ENCODE measurements at places on chromosomes 7 and 10.

DNA sequence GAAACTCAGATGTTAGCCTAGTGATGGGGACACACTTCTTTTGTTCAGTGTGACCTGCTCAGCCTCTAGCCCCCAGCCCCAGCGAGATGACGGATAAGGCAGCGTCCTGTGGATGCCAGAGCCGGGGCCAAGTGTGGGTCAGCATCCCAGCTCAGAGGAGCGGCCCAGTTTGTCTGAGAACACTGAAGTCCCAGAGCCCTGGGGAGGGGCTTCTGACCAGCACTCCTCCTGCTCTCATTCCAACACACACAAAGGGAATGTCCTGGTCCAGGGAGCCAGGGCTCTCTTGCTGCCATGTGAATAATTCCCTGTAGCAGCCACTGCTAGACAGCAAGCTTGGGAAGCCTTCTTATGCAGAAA lies 4.5 kb upstream of the ATP6V0E2 start:
- H3K27me3 ChIP-seq = no peaks in the 10 kb centered on the region
- H3K36me3 ChIP-seq = no peaks in the 10 kb centered on the region
- DNase-seq = no peak
- H3K4me3 ChIP-seq = peak overlapping the region; percentile 41
- peaks cover 81% of the 10 kb centered on the region for H3K4me1 ChIP-seq

DNA sequence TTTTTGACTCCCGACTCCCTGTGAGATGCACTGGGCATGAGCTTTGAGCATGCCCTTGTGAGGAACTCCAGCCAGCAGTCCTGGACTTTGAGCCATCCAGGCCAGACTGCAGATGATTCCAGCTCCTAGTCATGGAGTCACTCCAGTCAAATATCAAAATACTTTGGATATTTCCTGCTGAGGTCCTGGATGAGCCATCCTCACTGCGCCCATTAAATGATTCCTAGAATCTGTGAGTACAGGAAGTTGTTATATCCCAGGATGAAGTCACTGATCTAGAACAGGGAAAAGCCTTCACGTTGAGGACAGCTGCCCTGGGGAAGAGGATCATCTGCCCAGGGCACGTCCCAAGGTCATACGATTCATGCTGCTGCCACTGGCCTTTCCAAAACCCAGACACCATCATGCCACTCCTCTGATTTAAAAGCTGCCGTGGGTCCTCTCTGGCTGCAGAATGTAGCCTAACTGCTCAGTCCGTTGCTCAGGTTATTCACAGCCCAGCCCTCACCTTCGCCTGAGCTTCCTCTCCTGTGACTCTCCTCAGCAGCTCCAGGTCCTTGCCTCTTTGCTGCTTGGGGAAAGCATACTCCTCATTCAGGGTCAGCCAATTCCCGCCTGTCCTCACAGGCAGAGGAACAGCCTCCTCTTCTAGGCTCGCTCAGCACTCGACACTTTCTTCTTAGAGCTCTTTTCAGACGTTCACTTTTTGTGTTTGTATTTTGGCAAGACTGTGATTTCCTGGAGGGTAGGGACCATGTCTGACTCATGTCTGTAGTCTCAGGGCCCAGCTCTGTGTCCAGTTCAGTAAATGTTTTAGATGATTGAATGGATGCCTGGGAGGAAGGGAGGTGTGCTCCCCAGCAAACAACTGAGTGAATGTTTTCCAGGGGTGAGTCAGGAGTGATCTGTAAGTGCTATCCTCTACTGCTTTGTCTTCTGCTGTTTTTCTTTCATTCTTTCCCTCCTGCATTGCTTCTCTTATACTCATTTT lies 157.8 kb downstream of the SNX10 start:
- no peaks in the 10 kb centered on the region for H3K36me3 ChIP-seq
- H3K4me1 ChIP-seq = no peaks in the 10 kb centered on the region
- H3K4me3 ChIP-seq = no peak overlapping the region
- DNase-seq = no peak
- peaks cover 8% of the 10 kb centered on the region for H3K27me3 ChIP-seq
- H3K27ac ChIP-seq = no peak overlapping the region

DNA sequence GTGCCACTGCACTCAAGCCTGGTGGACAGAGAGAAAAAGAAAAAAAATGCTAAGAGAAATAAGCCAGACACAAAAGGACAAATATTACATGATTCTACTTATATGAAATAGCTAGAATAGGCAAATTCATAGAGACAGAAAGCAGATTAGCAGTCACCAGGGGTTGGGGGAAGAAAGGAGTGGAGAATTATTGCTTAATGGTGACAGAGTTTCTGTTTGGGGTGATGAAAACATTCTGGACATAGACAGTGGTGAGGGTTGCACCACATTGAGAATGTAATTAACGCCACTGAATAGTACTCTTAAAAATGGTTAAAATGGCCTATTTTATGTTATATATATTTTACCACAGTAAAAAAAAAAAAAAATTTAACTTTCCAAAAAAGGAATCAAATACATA lies 6.4 kb upstream of the NT5C2 start:
- no peaks in the 10 kb centered on the region for H3K4me1 ChIP-seq
- no peaks in the 10 kb centered on the region for H3K27me3 ChIP-seq
- no peaks in the 10 kb centered on the region for H3K36me3 ChIP-seq
- H3K4me3 ChIP-seq = no peak overlapping the region
- no peak overlapping the region for H3K27ac ChIP-seq

DNA sequence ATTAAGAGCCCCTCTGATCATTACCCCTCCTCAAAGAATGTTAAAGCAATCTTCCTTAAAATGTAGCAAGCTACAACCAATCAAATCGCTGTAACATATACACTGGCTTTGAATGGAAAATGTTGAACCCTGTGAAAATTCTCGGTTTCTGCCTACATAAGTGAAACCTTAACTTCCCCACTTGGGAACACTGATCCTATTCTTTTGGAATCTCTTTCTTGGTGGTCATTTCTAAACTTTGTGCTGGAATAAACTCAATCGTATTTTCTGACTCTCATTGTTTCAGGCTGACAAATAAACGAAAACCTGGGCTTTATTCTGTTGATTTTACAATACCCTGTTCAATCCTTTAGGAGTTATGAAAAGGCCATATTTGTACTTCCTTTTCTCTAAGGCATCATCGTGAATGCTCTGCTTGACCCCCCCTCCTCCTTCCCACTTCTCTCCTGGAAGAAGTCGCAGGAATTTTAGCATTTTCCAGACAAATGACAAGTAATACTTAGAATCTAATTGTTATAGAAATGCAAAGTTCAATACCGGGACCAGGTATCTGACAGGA lies 155.1 kb upstream of the FAM13C start:
- no peaks in the 10 kb centered on the region for H3K27me3 ChIP-seq
- DNase-seq = no peak
- no peak overlapping the region for H3K4me3 ChIP-seq
- no peaks in the 10 kb centered on the region for H3K4me1 ChIP-seq
- no peak overlapping the region for H3K27ac ChIP-seq

DNA sequence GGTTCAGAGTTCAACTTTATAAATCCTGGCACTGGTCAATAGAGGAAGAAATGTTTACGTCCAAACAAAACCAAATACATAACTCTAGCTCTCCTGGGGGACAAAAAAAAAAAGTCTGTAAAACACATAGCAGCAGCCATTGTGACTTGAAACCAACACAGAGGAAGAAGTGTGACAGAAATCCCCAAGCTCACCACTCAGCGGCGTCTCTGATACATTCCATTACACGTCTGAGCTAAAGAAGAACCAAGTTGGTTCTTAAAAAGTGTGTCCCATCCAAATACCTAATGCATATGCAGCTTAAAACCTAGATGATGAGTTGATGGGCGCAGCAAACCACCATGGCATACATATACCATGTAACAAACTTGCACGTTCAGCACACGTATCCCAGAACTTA lies 58.3 kb upstream of the NANOS1 start:
- H3K4me1 ChIP-seq = no peaks in the 10 kb centered on the region
- no peak for DNase-seq
- no peak overlapping the region for H3K4me3 ChIP-seq

- no peaks in the 10 kb centered on the region for H3K36me3 ChIP-seq
- no peak overlapping the region for H3K27ac ChIP-seq
- no peaks in the 10 kb centered on the region for H3K4me1 ChIP-seq
These were observed 127.3 kb downstream of the FAM204A start for GRCh38 chr10:118214776-118215175.

DNA sequence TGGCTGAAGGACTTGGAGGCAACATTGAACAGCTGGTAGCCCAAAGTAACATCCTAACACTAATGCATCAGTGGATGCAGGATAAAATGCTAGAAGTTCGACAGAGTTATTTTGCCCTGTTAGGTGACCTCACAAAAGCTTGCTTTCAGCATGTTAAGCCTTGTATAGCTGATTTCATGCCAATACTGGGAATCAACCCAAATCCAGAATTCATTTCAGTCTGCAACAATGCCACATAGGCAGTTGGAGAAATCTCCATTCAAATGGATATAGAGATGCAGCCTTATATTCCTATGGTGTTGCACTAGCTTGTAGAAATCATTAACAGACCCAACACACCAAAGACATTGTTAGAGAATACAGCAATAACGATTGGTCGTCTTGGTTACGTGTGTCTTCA lies 62.9 kb downstream of the CCSER2 start:
- peaks cover 23% of the 10 kb centered on the region for H3K36me3 ChIP-seq
- no peak overlapping the region for H3K4me3 ChIP-seq
- H3K27me3 ChIP-seq = no peaks in the 10 kb centered on the region
- DNase-seq = no peak
- H3K4me1 ChIP-seq = no peaks in the 10 kb centered on the region

GRCh38 chr10:113368666-113369364 lies 184.0 kb upstream of the HABP2 start:
- no peaks in the 10 kb centered on the region for H3K4me1 ChIP-seq
- no peaks in the 10 kb centered on the region for H3K36me3 ChIP-seq
- DNase-seq = no peak
- H3K4me3 ChIP-seq = no peak overlapping the region
- H3K27me3 ChIP-seq = no peaks in the 10 kb centered on the region
- no peak overlapping the region for H3K27ac ChIP-seq

- no peak overlapping the region for H3K27ac ChIP-seq
- no peaks in the 10 kb centered on the region for H3K4me1 ChIP-seq
- H3K27me3 ChIP-seq = no peaks in the 10 kb centered on the region
- no peak overlapping the region for H3K4me3 ChIP-seq
- no peak for DNase-seq
- no peaks in the 10 kb centered on the region for H3K36me3 ChIP-seq
These were observed 55.7 kb downstream of the PDGFA start for GRCh38 chr7:463817-464453.

GRCh38 chr7:8146788-8147413 lies 115.1 kb downstream of the ICA1 start:
- no peak overlapping the region for H3K27ac ChIP-seq
- no peak for DNase-seq
- H3K36me3 ChIP-seq = no peaks in the 10 kb centered on the region
- no peak overlapping the region for H3K4me3 ChIP-seq
- H3K27me3 ChIP-seq = no peaks in the 10 kb centered on the region

- DNase-seq = no peak
- H3K36me3 ChIP-seq = no peaks in the 10 kb centered on the region
- H3K27ac ChIP-seq = no peak overlapping the region
- H3K4me3 ChIP-seq = no peak overlapping the region
- no peaks in the 10 kb centered on the region for H3K27me3 ChIP-seq
These were observed 105.6 kb downstream of the TPK1 start for GRCh38 chr7:144730224-144730623.

DNA sequence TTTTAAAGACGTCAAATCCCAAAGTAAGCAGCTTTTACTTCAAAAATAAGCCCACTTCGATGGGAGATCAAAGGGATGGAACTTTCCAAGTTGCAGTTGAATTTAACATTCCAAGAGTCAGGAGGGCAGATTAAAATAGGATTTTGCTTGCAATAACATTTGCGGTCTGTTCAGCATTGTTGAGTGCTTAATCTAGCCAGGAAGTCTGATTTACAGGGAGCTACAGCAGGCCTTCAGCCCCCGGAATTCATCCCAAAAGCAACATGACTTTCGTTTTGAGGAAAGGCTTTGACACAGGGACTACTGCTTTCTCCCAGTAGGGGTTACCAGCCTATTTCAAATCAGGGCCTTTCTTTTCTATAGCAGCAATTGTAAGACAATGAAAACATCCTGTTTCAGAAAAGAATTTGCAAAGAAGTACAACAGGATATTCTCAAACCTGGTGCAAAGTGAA lies 279.6 kb upstream of the PITRM1 start:
- H3K27me3 ChIP-seq = peaks cover 4% of the 10 kb centered on the region
- H3K4me1 ChIP-seq = peaks cover 8% of the 10 kb centered on the region
- no peak for DNase-seq
- H3K27ac ChIP-seq = peak overlapping the region; percentile 4
- no peak overlapping the region for H3K4me3 ChIP-seq
- H3K36me3 ChIP-seq = no peaks in the 10 kb centered on the region

DNA sequence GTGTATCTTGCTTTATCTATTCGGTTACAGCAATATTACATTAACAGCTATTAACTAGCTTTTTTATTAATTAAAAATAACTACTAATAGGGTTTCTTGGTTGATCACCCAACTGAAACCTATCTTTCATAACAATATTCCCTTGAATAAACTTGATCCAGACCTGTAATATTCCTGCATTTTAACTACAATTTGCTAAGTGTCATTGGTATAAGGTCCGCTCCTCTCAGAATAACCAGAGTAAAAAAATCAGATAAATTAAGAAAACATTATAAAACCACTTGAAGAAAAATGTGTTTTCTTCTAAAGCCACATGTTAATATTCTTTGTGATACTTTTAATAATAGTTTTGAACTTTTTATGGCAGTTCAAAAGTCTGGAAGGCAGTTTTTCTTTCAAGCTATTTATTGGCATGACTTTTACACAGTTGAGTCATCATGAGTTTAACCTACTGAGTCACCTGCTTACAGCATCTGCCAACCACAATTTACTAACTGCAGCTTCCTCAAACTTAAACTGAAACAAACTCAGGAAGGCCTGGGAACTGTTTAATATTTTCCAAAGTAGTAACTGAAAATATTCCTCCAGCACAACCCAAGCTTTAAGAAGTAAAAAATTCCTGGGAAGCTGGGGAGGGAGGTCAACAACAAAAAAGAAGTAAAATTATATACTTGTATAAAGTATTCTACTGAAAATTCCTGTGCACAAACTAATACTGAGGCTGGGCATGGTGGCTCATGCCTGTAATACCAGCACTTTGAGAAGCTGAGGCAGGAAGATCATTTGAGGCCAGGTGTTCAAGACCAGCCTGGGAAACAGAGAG lies 103.2 kb downstream of the NRBF2 start:
- no peak overlapping the region for H3K27ac ChIP-seq
- no peaks in the 10 kb centered on the region for H3K36me3 ChIP-seq
- no peak overlapping the region for H3K4me3 ChIP-seq

- H3K4me3 ChIP-seq = no peak overlapping the region
- no peaks in the 10 kb centered on the region for H3K4me1 ChIP-seq
- no peaks in the 10 kb centered on the region for H3K36me3 ChIP-seq
- H3K27me3 ChIP-seq = no peaks in the 10 kb centered on the region
- DNase-seq = no peak
These were observed 95.1 kb upstream of the CAV2 start for GRCh38 chr7:116404389-116404788.

GRCh38 chr7:24504836-24505235 lies 68.4 kb upstream of the PALS2 start:
- no peak overlapping the region for H3K27ac ChIP-seq
- no peaks in the 10 kb centered on the region for H3K36me3 ChIP-seq
- no peak for DNase-seq
- no peaks in the 10 kb centered on the region for H3K4me1 ChIP-seq

- no peak overlapping the region for H3K27ac ChIP-seq
- peaks cover 14% of the 10 kb centered on the region for H3K4me1 ChIP-seq
These were observed 991 bp downstream of the SEMA4G start for GRCh38 chr10:100970076-100970913.
